Ascending aorta (tissue), 2 donors: ENCODE measurements at places on chromosomes 1 and 21. TPM values are rescaled to one million over a fixed set of nuclear protein-coding genes. Genes with fewer than 3 reads are reported as not detected.

DNA sequence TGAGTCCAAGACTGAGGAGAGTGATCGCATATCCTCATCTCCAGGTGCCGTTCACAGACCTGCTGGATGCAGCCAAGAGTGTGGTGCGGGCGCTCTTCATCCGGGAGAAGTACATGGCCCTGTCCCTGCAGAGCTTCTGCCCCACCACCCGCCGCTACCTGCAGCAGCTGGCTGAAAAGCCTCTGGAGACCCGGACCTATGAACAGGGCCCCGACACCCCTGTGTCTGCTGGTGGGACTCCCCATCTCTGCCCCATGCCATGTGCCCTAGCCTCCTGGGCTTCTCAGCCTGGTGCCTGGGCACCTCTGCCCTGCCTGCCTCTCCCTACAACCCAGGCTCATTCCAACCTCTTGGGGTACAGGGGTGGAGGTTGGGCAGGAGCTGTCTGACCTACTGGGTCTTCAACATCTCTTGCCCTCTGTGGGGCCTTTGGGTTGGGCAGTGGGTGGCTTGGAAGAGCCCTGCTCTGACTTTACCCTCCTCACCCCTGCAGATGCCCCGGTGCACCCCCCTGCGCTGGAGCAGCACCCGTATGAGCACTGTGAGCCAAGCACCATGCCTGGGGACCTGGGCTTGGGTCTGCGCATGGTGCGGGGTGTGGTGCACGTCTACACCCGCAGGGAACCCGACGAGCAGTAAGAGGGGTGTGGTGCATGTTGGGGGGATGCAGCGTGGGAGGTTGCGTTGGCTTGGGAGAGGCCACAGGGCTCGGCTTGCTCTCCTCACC is 7.2 kb downstream of the AMPD2 start:
- DNase-seq = no peak

Gene SLC44A3
- total RNA-seq = not detected

DNA sequence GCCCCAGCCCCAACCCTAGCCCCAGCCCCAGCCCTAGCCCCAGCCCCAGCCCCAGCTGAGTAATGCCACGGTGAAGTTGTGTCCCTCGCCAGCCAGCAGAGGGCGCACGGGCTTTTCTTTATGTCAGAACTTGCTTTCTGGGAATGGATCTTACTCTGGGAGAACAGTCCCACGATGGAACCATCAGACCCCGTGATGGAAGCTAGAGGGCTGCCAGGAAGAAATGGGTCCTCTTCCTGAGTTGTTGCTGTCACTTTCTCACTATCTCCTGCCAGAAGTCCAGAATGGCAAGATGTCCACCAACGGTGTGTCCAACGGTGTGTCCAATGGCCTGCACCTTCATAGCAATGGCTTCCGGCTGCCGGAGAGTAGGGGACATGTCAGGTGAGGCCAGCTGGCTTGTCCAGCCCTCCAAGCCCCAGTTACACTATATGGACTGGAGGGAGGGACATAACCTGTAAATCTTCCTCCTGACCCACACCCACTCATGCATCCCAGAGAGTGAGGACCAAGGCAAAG is 25.1 kb upstream of the TMEM222 start:
- peak; percentile 80 for DNase-seq

Gene RIPPLY3
- total RNA-seq = not detected

DNA sequence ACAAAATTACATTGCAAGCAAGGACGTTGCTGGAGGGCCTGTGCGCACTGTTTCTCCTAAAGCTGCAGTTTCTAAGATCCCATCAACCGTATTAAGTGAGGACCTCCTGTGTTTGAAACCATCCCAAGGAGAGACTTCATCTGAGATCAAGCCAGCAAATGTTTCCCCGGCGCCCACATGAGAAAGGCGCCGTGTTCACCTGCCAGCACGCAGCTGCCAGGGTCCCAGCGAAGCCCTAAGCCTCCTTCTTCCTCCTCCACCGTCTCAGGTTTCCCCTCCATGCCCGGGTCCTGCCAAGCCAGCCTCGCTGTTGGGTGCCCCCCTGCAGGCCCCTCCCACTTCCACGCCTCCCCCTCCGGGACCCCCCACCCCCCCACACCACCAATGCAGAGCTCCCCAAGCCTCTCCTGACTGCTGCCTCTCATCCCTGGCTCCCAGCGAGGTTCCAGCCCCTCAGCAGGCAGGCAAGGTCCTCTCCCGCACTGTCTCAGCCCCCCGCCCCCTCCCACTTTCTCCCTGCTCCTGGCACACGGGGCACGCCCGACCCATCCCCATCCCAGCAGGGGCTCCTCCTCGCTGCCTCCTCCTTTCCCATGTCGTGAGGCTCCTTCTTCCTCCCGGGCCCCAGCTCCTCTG is 8.6 kb upstream of the TFF1 start:
- no peak for DNase-seq

DNA sequence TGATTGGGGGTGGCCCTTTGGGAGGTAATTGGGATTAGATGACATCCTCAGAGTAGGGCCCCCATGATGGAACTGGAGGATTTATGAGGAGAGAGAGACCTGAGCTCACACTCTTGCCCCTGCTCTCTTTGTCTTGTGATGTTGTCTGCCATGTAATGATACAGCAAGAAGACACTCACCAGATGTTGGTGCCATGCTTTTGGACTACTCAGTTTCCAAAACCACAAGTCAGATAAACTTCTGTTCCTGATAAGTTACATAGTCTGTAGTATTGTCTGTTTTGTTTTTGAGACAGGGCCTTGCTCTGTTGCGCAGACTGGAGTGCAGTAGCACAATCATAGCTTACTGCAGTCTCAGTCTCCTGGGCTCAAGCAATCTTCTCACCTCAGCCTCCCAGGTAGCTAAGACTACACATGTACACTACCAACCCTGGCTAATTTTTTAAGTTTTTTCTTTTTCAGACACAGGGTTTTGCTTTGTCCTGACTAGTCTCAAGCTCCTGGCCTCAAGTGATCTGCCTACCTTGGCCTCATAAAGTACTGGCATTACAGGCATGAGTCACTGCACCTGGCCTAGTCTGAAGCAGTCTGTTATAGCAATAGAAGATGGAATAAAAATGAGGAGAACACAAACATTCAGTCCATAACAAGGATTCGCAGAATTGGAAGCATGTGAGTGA is 115.0 kb upstream of the GALNT2 start:
- DNase-seq = no peak

DNA sequence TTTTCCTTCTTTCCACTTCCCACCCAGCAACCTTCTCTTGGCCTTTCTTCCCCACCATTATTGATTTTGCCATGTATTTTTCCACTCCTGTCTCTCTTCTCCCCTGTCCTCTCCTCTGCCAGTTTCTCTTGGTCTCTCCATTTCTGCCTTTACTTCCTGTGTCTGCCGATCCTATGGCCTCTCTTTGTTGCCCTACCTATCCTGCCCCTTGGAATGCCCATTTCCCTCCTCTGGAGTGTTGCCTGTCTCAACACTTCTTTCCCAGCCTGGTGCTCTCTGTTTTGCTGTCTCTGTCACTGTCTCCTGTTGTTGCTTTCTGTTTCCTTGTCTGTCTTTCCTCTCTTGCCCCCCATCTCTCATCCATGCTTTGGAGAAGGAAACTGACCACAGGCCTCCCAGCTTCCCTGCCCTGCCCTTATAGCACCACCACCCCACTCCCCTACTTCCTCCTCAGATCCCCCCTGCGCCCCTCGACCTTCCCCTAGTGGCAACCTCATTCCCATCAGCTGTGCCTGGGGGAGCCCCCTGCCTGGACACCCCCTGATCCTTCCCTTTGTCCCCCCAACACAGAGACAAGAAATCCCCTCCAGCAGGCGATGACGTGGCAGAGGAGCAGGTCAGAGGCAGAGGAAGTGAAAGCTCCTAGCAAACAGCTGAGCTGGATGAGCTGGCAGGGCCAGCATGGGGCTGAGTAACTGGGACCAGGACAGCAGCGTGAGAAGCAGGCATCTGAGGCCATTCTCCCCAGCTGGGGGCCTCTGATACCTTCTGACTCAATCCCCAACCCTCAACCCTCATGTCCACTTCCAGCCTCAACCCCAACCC is 6.6 kb upstream of the ETV3L start:
- peak; percentile 24 for DNase-seq

Gene GNAT2
- not detected for total RNA-seq

- no peak for DNase-seq
Observed at GRCh38 chr1:71377886-71378285, 297.1 kb upstream of the ZRANB2 start.
